CD8-positive, alpha-beta memory T cell (primary cell): ENCODE measurements at places on chromosomes 16 and 17.

DNA sequence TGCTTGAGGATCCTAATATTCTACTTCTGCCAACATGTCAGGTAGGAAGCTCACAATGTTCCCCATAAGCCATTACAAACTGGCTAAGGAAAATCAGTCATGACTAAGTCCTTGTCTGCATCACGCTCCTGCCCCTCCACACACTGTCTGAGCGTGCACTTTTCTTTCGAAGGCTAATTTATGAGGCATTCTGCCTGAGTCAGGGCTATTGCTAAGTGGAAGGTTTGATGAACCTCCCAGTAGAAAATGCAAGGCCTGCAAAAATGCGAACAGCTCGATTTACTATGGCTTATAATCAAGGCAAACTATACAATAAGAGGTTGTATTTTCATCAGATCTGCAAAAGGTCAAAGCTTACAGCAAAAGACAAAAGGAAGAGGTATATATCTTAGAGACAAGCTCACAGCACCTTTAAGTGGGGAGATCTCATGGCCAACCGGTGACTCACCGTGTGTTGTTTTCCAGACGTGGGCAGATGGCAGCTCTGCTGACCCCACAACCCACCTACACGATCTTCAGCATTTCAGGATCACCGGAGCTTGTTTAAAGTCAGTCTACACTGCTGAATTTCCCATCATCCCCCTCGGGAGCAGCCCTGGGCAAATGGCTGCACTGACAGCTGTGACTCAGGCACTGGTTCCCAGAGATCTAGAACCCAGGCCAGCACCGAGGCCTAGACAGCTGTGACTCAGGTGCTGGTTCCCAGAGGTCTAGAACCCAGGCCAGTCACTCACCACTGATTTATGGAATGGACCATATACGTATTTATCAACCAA is 26.1 kb downstream of the MEAK7 start:
- DNase-seq: no peak

GRCh38 chr17:32486701-32487472 is at the start of gene CDK5R1:
Gene CDK5R1, plus strand, starts transcription at chr17:32486993. Its CDS starts 628 bp downstream, at chr17:32487621.
- DNase-seq: peak; percentile 79

DNA sequence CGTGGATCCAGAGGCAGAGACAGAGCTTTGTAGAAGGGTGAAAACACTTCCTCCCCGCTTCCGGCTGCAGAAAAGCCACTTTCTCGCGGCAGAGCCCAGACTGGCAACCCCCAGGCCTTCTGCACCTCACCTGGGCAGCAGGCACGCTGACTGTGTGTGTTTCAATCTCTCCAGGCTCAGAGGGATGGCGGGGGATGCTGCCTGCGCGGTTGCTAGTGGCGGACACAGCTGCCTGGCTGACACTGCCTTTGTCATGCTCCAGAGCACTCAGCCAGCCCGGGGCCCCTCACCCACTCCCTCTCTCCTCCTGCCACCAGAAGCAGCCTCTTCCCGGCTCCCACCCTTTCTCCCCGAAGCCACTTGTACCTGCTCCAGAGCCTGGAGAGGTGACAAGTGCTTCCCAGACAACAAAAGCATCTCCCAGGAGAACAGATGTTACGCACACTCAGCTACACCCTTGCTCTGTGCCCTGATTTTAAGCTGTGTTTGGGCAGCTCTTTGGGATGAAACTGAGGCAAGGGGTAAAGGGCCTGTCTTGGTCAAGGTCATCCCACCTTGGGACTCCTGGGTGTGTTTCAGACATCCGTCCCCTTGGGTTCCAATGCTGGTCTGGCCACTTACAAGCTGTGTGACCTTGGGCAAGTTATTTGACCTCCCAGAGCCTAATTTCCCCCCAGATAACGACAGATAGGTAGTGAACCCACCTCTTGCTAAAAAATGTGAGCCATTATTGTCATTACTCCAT is 9.2 kb upstream of the GLIS2 start:
- DNase-seq: peak; percentile 58

- DNase-seq: no peak
These were observed 63.3 kb upstream of the IRX5 start for GRCh38 chr16:54867302-54867832.

DNA sequence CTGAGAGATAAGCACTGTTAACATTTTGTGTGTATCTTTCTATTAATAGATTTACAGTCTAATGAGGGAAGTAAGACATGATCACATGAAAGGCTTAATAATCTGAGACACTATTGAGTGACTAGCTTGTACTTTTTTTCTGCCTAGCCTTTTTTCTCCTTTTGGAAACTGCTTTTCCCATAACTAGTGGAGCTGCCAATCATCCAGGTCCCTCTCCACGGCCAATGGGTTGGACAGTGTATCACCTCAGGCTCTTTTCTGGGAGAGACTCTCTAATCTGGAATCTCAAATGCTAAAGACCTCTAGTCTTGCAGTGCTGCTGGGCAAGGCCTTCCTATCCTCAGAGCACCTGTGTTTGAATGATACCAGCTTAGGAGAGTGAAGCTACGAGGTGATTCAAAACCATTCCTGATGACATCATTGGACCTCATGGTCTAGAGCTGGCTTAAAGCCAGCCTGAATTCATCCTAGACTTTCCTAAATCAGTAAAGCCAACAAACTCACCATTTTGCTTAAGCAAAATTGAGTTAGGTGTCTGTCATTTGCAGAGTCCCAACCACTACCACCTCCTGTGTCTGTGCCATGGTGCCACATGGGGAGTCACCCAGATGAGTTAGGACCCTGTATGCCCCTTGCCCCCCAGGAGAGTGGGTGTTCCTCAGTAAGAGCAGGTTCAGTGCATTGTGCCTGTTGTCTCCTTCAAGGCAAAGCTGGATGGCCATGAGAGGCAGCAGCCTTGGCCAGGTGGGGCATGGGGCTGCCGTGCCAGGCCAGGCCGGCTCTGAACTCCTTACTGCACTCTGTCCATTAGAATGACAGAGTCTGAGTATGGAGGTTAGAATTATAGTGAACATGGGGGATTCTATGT is 62.9 kb downstream of the SPECC1 start:
- DNase-seq: no peak

- DNase-seq: no peak
These were observed 305.5 kb downstream of the SOX9 start for GRCh38 chr17:72426321-72426720.

- no peak for DNase-seq
These were observed 15.8 kb downstream of the DRC3 start for GRCh38 chr17:17988427-17988945.

DNA sequence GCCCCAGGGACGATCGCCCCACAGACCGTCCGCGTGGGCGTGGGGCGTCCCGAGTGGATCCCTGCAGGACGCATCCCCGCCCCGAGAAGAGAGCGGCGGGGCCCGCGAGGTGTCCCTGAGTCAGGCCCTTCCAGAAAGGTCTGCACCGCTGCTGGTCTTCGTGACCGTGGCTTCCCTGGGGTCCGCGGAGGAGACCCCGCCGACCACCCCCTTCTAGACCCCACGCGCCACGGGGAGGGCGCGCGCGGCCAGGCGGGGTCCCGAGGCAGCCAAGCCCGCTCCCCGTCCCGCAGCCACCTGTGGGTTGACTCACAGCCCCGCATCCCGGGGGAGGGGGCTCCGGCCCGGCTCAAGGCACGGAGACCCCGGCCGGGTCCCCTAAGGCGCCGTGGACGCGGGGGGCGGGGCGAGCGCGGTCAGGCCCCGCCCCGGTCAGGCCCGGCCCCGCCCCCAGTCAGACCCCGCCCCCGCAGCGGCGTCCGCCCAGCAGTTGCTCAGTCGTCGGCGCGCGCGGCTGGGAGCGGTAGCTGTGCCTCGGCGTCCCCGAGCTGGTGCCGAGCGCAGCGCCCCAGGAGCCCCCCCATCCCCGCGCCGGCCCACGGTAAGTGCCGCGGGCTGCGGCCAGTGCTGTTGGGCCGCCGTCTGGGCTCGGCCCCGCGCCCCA is at the start of gene BAIAP3:
Gene BAIAP3, plus strand, starts transcription at position 497 of the 664 bp plus-strand sequence. CDS start 4,905 bp downstream, outside the sequence.
- DNase-seq: peak; percentile 54

DNA sequence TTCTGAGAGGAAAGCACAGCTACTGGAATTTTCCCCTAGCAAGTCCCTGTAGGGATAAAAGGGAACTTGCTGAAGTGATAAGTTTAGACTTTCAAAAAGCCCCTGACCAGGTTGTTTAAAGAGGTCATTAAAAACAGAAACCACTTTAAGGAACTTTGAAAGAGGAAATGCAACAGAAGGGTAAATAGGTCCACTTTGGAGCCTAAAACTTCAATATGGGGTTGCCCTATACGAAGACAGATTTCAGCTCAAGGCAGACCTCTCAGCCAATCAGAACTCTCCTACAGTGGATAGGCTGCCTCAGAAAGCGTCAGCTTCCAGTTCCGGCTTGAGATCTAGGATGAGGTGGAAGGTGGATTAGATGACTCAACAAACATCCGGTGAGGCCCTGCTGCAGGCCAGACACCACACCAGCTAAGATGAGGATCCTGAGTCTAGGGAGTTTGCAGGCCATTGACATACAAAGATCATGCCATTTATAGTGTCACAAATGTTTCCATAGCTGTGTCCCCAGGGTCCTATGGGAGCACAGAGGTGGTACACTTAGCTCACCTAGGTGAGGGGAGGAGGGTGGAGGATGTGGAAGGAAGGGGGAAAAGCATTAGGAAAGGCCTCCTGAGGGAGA is 7.9 kb upstream of the MFSD6L start:
- no peak for DNase-seq

DNA sequence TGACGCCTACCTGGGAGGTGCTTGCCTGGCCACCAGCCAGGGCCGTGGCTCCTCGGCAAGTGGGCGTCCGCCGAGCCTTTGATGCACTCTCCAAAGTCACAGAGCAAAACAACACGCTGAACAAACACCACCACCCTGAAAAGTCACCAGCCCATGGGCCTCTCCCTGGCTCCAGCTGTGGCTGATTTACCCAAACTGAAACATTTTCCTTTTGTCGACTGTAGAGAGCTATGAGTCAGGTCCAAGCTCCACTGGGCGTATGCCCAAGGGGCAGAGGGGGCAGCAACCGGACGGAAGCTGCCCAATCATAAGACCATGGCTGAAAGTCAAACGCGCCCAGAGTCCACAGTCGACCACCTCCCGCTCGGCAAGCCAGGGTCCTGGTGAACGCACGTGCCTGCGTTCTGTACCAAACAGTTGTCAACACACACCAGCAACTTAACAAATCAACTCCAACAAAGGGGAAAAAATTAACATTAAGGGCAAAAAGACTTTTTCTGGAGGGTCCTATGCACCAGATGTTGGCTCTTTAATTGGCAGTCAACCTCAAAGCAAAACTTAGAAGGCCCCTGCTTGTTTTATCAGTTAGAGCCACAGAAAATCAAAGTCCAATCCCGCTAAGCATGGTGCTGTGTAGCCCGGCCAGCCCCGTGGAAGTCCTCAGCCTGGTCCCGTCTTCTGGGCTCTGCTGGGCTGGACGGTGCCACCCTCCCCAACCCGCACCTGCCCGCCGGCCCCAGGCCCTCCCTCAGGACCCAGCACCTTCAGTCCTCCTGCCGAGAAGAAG is 47.3 kb downstream of the TBC1D16 start:
- peak; percentile 34 for DNase-seq

DNA sequence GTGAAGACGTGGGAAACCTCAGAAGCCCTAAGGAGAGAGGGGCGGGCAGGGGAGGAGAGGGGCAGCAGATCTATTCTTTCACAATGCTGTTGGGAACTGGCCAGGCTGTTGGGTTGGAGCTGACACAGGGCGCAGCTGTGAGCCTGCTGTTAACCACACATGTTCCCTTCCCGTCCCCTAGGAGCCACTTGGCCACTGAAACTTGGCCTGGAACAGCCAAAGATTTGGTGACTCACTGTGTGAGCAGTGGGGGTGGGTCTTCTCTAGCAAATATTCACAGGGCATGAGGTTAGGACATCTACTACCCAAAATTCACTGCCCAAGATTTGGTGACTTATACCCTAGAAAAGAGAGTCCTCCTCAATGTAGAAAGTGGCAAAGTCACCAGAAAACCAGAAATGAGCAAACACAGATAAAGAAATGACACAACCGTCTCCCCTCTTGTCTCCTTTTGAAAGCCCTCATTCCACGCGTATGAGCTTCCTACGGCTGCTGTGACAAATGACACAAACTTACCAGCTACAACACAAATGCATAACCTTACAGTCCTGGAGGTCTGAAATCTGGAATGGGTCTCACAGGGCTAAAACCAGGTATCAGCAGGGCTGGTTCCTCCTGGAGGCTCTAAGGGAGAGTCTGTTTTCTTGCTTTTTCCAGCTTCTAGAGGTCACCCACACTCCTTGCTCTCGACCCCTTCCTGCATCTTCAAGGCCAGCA is 6.3 kb downstream of the TBC1D16 start:
- no peak for DNase-seq

DNA sequence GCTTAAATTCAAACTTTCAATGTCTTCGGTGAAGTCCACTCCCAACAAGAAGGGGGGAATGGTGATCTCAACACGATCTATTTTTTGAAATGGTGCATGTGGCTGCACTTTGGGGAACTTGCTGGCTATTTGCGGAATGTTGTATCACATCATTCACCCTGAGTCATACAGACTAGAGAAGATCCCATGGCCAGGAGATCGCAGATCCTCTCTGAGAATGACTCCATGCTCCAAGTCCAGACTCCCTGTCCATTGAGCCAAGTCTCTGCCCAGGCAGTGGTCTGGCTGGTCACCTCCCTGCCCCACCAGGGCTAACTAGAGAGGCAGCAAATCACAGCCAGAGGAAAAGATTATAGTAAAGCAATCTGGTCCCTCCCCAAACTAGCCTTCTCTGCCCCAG is 120.6 kb downstream of the XYLT1 start:
- no peak for DNase-seq

GRCh38 chr17:17564323-17564722 is 27.2 kb downstream of the PEMT start:
- DNase-seq: no peak

GRCh38 chr17:49703557-49704277 is 4.0 kb downstream of the SLC35B1 start:
- DNase-seq: no peak

DNA sequence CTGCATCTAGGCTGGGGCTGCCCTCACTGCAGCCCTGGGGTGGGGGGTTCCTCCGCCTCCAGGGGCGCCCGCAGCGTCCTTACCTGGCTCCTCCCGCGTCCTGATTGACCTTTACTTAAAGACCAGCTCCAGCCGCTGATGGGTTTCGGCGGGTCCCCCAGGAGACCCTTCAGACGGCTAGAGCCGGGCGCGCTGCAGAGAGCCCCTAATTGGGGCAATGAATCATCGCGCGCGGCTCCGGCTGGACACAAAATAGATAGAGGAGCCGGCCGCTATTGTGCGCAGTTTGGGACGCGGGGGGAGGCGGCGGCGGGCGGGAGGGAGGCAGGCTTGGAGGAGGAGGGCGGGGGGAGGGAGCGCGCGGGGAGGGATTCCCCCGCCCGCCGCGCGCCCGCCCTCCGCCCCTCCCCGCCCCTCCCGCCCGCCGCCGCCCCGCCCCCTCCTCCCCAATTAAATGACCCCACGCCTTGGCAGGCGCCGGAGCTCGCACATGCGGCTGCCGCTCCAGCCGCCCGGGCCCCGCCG is 56.5 kb upstream of the CIBAR2 start:
- DNase-seq: no peak

DNA sequence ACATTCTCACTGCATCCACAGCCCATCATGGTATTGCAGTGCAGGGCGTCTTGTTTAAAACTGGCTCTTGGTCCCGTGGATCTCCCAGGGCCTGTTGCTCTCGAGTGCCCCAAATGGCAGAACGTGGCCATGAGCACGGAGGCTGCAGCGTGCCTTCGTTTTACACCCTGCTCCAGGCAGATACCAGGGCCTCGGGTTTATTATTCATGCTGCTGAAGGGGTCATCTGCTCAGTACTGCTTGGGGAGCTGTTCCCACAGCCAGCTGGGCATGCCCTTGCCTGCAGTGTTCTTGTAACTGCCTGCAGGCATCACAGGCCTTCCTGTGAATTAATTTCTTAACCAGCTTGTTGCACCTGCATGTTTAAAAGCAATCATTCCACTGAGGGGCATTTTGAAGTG is 129.7 kb upstream of the CHMP6 start:
- no peak for DNase-seq

- DNase-seq: no peak
These were observed 315.5 kb upstream of the RBFOX1 start for GRCh38 chr16:7017006-7017662.
